D721Med (cell line): ENCODE measurements at places on chromosomes 2 and 18.
A peak's percentile ranks its signal among the peaks of the same experiment; 100 is the strongest.

GRCh38 chr2:172772633-172773032 is 37.0 kb downstream of the RAPGEF4 start:
- DNase-seq = no peak

DNA sequence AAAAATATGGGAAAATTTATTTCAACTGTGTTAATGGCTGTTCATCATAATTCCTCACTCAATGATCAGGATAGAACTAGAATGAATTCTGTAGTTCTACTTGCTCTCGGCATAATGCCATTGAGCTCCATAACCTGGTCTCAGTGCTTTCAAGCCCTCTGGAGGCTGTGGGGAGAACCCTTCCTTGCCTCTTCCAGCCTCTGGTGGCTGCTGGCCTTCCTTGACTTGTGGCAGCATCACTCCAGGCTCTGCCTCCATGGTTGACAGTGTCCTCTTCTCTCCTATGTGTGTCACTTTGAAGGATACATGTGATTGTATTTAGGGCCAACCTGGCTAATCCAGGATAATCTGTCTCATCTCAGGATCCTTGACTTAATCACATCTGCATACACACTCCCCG is 26.9 kb upstream of the CABYR start:
- peak; percentile 62 for DNase-seq

DNA sequence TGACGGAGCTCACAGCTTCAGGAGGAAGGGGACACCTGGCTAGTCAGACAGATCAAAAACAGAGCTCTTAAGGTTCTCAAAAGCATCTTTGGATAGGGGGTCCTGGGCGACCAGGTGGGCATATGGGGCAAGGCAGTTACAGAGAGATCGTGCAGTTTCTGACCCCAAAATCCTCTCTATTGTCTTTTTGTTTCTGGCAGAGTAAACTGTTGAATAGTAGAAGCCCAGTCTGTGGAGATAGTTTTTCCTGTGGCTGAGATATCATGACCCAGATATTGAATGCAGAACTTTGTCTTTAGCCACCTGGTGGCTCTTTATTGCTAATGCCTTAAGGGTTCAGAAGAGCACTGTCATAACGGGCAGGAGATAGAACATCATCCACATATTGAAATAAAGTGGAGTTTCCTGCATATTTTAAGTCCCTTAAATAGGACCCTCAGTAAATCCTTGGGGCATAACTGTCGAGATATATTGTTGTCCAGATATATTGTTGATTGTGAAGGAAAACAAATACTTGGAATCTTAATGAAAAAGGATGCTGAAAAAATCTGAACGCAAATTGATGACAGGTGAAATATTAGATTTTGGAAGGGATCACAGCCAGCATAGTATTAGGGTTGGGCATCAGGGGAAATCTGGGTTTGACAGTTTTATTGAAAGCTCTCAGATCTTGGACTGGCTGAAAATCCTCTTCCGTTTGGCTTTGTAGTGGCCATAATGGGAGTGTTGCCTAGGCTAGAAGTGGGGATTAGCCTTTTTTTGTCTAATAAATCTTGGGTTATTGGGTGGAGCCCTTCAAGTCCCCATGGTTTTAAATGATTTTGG is 14.1 kb upstream of the ZDBF2 start:
- DNase-seq = no peak

DNA sequence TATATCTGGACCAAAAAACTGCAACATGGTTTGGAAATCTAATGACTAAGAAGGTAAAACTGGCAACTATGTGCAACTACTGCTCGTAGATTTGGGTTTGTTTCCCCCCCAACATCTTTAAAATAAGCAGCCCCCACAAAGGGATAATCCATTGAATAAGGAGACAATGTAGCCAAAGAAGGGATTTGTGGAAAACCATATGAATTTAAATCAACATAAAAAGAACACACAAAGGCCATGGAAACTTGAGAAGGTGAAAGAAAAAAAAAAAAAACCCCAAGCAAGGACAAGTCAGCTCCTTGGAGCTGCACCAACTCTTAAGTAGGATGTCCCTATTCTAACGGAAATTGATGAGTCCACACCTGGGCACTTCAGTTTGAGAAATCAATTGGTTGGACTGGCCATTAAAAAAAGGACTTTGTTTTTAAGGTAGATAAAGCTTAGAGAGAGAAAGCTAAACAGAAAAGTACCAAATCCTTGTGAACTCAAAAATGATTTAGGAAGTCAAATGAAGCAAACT is 53.7 kb upstream of the ST8SIA5 start:
- no peak for DNase-seq

- no peak for DNase-seq
Measured at GRCh38 chr2:63440612-63441011, 147.7 kb downstream of the WDPCP start.

- DNase-seq = no peak
Measured at GRCh38 chr18:12238826-12239225, 15.3 kb upstream of the CIDEA start.

DNA sequence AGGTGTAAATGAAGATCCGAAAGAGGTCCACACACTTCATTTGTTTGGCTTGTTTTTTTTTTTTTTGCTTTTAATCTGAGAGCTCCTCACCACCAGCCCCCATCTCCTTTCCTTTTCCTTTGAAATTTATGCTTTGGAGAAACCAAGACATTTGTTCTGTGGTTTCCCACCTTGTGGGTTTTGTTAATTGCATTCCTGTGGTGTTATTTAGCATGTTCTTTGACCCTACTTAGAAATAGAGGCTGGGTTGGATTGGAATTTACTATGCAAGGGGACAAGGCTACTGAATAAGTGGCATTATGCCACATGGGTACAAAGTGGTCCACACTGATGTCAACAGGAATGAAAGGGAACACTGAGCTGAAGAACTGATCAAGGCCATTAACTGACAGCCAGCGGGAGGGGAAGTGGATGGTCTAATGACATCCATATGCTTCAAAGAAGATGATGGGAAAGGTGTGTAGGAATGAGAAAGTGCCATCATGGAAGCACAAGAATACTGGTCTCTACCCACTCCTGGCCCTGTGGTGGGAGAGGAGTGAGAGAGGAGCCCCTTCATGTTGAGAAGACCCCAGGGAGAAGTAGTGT is 8.9 kb downstream of the CCL20 start:
- DNase-seq = no peak

GRCh38 chr18:76363436-76364120 is 131.5 kb downstream of the ZNF516 start:
- DNase-seq = no peak

GRCh38 chr2:234450431-234451124 is 46.3 kb downstream of the ARL4C start:
- DNase-seq = no peak

DNA sequence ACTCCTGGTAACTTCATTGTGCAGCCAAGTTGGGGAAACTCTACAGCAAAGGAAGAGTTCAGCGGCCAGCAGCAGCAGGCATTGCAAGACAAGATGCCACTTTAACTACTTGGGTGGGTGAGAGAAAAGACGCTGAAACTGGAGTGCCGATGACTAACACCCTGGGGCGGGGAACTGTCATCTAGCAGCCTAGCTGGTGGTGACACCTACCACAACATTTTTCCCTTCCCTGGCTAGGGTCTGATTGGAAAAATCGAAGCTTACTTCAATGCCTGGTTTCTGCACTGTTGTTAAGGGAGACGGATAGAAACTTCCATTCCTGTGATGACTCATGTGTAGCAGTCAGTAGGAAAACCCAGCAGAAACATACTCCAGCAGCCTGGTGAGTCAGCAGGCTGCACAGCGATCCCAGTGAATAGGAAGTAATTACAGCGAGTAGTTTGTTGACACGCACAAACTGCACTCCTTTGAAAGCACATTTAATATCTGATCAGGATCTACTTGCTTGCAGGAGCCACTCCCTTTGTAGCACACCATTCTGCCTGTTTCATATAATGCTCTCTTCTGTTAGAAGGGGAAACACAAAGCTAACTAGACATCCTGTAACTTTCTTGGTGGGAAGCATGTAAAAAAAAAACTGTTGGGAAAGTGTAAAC is 62.1 kb upstream of the MAPRE2 start:
- no peak for DNase-seq

- no peak for DNase-seq
Measured at GRCh38 chr2:227617316-227618230, at the start of gene SCYGR4. TSS of gene SCYGR4 (plus strand) at chr2:227617498. CDS start at chr2:227617498, 0 bp downstream.

GRCh38 chr2:37011130-37011529 is 44.8 kb upstream of the STRN start:
- DNase-seq = no peak

- no peak for DNase-seq
Measured at GRCh38 chr2:188077757-188078156, 213.9 kb upstream of the GULP1 start.

DNA sequence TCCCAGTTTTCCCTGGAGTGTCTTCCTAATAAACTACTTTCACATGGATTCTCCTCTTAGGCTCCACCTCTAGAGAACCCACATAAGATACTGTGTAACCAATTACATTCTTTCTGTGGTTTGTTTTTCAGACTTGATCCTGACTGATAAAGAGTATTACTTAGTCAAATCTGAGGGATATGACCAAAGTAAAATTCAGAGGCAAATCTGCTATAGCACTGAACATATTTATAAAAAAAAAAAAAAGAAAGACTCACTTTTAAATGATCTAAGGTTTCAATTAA is 13.9 kb downstream of the CKAP2L start:
- no peak for DNase-seq

GRCh38 chr2:109032229-109032820 is 43.3 kb upstream of the EDAR start:
- no peak for DNase-seq

GRCh38 chr18:62596145-62597005 is 73.5 kb downstream of the ZCCHC2 start:
- DNase-seq = no peak

- no peak for DNase-seq
Measured at GRCh38 chr18:5311301-5311989, 15.9 kb upstream of the ZBTB14 start.

DNA sequence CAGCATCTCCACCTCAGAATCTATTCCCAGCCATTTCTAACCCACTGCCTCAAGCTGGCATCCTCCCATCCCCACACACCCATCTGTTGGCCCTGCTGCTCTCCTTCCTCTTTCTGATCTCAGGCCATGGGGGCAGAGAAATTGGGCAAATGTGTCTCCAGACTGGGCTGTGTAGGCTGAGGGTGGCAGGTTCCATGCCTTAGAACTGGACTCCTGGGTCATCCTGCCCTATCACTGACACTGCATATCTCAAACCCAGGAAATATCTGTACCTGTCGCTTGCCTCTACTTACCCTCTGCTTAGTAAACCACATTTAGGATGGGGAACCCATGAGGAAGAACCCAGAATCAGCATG is 1.8 kb downstream of the WNT10A start:
- DNase-seq = no peak

GRCh38 chr2:202084265-202084664 is 11.2 kb downstream of the KIAA2012 start:
- DNase-seq = no peak

- DNase-seq = no peak
Measured at GRCh38 chr2:120108749-120109148, 95.9 kb downstream of the EPB41L5 start.

DNA sequence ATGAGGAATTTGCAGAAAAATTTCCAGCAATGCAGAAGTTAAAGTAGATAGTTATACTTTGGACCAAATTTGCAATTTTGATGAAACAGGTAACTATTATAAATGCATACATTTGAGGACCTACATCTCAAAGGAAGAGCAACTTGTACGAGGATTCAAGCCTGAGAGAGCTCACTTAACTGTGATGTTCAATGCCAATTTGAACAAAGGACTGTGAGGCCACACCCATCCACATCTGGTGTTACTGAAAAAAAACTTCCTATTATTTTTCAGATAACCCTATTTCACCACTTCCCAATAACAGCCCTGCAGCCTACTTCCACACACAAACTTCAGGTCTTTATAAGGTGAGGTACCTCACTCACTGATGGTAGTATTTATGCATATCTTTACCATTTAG is 203.5 kb upstream of the NABP1 start:
- no peak for DNase-seq

DNA sequence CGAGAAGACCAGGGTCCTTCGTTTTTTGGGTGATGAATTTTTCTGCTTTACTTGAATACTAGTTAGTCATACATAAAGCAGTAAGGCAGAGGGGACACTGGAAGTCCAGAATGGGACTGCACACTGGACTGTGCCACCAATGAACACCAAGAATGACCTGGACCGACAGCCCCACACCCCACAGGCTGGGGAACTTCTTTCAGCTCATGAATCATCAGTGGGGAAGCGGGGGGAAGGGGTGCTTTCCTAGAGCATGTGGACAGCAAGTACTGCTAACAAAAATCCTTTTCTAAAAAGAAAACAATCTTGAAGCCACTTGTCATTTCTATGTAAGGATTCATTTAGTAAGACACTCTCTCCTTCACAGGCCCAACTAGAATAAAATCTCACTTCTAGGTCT is 86.0 kb downstream of the DTNB start:
- no peak for DNase-seq

DNA sequence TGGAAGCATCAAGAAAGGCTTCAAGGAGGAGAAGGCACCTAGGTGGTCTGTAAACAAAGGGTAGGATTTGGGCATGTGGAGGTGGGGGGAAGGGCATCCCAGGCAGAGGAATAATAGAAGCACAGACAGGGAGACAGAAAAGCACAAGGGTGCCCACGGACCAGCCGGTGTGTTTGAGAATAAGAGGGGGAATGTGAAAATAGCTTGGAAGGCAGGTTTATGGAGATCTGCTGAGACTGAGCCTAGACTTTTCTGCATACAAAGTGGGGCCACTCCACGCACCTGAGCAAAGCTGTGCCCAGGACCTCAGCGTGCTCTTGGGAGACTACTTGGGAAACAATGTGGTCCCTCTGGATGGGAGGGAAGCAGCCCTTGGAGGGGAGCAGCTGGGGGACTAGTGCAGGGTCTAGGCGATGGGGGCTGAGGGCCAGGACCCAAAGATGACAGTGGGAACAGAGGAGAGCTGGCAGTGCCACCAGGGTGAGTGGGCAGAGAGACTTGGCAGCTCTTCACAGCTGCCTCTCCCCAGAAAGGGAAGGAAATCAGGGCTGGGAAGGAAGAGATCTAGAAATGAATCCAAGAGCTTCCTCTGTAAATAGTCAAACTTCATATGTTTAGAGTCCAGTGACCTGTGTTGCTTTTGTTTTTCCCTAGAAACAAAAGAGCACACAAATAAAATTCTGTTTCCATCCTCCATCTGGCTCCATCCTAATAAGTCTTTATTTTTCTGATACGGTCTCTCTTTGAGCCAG is 110.7 kb upstream of the SMAD7 start:
- DNase-seq = no peak

GRCh38 chr2:44947028-44947375 is 5.5 kb downstream of the SIX3 start:
- no peak for DNase-seq

GRCh38 chr2:234249873-234250272 is 199.4 kb downstream of the SPP2 start:
- DNase-seq = no peak
